Naive thymus-derived CD8-positive, alpha-beta T cell (primary cell): ENCODE measurements at places on chromosomes 13 and 19.

GRCh38 chr13:31330236-31330635 is 130.5 kb downstream of the B3GLCT start:
- DNase-seq: no peak

- no peak for DNase-seq
Observed at GRCh38 chr19:35294859-35295791, 3.2 kb downstream of the MAG start.

DNA sequence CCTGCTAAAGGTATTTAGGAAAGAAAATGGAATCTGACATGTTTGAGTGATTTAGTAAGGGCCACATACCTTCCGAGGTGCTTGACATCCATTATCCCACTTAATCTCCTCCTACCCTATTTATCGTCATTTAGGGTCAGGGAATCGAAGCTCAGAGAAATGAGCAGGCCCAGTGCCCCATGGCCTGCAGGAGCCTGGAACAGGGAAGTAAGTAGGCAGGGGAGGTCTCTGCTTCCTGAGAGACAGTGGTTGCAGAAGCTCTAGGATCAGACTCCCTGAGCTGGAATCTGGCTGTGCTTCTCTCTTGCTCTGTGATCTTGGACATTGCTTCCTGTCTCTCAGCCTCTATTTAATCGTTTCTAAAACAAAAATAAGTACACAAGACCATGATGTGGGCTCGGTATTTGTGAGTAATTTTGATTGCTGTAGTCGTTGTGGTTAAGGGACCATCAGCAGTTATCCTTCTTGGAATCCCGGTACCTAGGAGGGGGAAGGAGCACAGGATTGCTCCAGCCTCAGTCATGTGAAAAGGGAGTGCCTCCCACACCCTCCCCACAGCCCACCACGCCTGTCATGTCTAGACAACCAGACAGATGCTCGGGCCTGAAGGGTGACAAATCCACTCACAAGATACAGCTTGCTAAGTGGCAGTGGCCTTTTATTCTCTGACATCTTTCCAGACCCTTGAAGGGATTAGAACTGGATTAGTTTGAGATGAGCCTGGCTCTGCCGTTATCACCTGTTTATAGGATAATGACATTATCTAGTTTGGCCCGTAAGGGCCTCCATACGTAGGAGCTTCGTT is 169.2 kb upstream of the TSHZ3 start:
- DNase-seq: no peak

DNA sequence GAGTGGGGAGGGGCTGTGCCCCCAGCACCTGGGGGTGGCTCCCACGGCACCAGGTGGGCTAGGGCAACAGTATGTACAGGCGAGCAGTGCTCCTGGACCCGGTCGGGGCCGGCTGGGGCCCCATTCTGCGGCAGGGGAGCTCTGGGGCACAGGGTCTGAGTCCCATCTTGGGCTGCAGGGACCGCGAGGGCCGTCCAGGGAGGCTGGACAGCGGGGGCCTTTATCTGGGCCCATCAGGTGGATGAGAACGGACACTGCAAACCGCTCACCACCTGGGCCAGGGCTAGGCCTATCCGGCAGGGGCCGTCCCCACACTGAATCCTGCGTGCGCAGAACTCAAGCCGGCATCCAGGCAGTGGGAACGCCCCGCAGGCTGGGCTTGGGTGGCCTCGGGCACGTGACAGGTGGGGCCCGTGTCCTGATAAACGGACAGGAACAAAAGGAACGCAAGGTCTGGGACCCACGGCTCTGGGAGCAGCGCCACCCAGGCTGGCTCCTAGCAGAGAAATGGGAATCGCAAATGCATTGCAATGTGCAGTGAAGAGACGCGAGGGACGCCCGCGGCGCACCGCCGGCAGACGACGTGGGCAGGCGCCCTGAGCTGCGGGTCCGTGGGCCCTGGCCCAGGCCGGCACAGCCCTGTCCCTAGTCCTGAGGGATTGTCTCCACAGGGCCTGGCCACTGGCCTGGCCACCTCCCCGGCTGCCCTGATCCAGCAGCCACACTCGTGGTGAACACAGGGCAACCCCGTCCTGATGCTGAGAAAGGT is 29.7 kb downstream of the BTBD2 start:
- DNase-seq: no peak

GRCh38 chr13:103437651-103438050 is 371.4 kb upstream of the SLC10A2 start:
- DNase-seq: no peak

- no peak for DNase-seq
Observed at GRCh38 chr19:8304841-8305621, 3.1 kb downstream of the CD320 start.

GRCh38 chr13:51125495-51126226 is 14.6 kb upstream of the C13orf42 start:
- DNase-seq: no peak

DNA sequence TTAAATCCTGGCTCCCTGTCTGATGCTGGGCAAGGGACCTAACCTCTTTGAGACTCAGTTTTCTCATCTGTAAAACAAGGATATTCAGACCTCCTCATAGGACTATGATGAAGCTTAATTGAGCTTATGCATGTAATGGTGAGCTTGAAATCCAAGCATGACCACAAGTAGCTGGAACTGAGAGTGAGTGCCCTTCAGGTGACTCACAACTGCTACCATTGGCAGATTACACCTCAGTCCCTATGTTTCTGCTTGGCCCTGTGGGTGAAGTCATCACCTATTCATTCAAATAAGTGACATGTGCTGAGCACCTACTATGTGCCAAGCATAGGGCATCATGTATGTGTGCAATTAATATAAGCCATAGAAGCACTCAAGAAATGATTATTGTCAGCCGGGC is 25.7 kb downstream of the NOVA2 start:
- DNase-seq: no peak
